ENCODE measurements at places on chromosomes 6 and 20. TPM values are rescaled to one million over a fixed set of nuclear protein-coding genes. Genes with fewer than 3 reads are reported as not detected.

Gene OXT
- not detected for total RNA-seq

Gene TGM3
- total RNA-seq = not detected

Gene METTL24
- not detected for total RNA-seq

Gene RBL1
- 10.8 TPM for total RNA-seq

Gene C6orf58
- total RNA-seq = not detected

Gene HDDC2
- 65.4 TPM for total RNA-seq

Gene ZNF391
- total RNA-seq = 0.32 TPM

Gene MYLK4
- total RNA-seq = 0.64 TPM

Gene SLC22A16
- not detected for total RNA-seq

Gene AIF1
- total RNA-seq = not detected

Gene POPDC3
- total RNA-seq = 19.4 TPM

Gene ADGB
- total RNA-seq = not detected

Gene NR2E1
- not detected for total RNA-seq

Gene OR2B6
- not detected for total RNA-seq

Gene MED20
- total RNA-seq = 31.9 TPM
